ENCODE measurements at places on chromosomes 12 and 14.

DNA sequence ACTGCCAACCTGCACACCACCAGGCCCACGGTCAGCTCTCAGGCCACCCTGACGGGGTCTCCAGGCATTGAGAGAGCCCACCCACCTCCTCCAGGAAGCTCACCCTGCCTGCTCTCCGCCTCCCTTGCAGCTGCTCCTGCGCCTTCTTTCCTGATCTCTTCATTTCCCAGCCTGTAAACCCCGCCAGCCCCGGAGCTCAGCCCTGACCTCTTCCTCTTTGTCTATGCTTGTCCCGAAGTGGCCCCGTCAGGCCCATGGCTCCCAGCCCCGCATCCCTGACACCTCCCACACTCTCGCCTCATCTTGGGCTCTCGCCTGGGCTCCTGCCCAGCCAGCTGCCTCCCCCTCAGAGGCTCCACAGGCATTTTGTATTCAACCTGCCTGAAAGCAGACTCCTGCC lies 139.3 kb downstream of the CALM1 start:
- DNase-seq = no peak

GRCh38 chr12:57842342-57843294 lies 3.9 kb downstream of the CTDSP2 start:
- DNase-seq = peak; percentile 52

- peak; percentile 47 for DNase-seq
Measured at GRCh38 chr12:12723681-12724420, 6.7 kb downstream of the CDKN1B start.

DNA sequence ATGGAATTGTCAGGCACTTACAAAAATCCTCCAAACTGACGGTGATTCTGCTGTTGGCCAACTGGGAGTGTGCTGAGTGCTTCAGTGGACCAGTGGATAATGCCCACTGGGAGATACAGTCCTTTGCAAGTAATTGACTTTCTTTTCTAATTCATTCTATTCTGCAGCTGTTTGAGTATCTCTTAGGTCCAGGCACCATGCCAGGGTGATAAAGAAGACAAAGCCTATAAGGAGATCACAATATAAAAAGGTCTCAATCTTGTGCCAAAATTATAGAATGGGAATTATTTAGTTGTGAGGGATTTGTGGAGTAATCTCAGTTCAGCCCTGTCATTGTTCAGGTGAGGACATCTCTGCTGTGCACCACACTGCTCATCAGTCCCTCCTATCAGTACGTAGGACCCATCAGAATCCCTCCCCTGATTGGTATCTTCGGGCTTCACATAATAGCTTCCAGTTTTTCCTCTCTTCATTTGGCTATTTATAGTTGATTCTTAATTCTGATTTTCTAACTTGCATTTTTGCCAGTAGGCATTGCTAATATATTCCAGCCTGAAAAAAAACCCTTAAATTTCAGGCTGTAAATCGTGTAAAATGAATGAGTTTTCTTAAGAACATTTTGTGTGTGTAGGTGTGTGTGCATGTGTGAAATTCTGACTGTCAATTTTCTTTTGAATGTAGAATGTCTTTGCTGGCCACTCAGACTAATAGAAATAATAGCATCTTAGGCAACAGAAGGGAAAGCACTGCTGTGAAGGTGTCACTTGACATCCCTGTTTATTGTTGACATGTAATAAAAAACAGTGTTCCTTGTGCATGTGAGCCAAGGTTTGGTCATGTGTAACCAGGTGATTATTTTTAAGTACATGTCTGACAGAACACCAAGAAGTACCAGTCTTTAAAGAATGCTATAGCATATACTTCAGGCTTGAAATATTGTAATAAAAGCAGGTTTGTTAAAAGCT lies 457.6 kb upstream of the RGS6 start:
- no peak for DNase-seq

DNA sequence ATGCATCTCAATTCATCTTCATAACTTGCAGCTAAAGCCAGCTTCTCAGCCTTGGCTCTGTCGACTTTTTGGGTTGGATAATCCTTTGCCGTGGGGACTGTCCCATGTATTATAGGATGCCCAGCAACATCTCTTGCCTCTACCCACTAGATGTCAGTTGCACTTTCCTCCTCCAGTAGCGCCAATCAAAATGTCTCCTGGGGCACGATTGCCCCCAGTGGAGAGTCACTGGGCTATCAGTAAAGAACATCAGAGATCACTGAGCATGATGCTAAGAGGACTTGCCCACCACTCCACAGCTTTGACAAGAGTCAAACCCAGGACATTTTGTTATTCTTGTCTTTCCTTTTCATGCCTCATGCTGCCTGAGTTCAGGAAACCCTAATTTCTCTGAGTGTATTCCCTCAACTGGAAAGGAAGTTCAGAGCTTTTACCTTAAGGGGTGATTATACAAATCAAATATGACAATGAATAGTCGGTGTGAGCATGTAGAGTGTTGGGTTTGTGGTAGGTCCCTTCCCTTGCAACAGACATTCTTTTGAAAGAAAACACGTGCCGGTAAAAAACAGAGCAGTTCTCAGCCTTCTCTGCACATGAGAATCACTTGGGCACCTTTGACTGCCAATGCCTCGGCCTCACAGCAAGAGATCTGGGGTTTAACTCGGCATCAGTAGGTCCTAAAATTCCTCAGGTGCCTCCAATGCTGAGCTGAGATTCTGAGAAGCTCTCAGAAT lies 980.6 kb downstream of the VRK1 start:
- no peak for DNase-seq

DNA sequence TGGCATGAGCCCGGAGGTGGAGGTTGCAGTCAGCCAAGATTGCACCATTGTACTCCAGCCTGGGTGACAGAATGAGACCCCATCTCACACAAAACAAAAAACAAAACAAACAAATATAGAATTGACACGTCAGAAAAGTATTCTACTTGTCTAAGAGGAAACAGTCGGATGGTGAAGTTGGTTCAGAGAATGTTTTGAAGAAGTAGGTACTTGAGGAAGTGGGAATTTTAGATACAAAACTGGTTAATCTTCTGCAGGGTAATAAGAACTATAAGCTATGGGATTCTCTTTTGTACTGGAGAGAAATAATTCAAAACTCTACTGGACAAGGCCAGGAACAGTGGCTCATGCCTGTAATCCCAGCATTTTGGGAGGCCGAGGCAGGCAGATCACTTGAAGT lies 14.6 kb upstream of the TCTN1 start:
- no peak for DNase-seq

GRCh38 chr14:101498526-101498860 lies 62.8 kb upstream of the DIO3 start:
- DNase-seq = no peak

- DNase-seq = no peak
Measured at GRCh38 chr14:101884089-101884933, 80.1 kb upstream of the DYNC1H1 start.

DNA sequence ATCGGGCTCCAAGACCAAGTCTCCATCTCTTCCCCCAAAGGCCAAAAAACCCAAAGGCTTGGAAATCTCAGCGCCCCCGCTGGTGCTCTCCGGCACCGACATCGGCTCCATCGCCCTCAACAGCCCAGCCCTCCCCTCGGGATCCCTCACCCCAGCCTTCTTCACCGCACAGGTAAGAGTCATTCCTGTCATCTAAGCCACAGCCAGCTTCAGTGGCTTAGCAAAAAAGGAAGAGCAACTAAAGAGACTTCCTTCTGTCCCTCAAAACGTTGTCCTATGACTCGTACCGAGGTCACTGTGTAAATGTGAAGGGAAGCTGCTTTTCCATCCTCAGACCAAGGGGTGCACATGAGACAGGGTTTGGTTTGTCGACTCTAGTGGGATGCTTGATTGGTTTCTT lies 53.4 kb downstream of the ELK3 start:
- no peak for DNase-seq

DNA sequence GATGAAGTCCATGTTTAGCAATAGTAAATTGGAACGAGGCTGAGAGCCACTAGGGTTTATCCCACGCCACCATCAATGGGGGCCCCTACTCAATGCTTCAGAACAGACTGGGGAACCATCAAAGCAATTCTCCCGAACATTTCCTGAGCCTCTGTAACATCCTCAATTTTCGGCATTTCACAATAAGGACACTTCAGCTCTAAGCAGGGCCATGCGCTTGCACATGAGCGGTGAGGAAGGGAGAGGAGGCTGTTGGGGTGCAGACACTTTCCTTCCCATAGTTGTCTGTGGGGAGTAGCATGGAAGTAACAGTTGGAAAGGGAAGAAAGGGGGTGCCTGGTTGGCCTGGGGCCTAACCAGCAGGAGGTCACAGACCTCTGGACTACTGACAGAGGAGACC lies 129.9 kb upstream of the PRMT8 start:
- no peak for DNase-seq

GRCh38 chr12:47397664-47398281 lies 308.1 kb downstream of the RPAP3 start:
- no peak for DNase-seq
